Nucleus accumbens (tissue), 56 donors: ENCODE measurements at places on chromosomes 5 and 9.

- DNase-seq: peak; percentile 94
Observed at GRCh38 chr5:141040771-141041426, 10.3 kb upstream of the PCDHB1 start.

DNA sequence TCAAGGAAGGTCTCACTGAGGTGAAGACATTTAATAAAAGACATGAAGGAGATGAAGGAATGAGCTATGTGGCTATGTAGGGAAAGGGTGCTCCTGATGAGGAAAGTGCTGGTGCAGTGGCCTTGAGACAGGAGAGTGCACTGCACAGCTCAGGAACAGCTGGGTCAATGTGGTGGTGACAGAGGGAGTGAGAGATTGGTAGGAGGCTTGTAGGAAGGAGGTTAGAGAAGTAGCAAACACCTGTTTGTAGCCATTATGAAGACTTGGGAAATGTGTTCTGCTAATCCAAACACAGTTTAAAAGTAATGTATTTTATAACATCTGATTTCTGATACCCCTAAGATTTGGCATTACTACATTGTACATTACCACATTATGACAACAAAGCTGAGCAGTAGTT lies 115.1 kb upstream of the MTAP start:
- DNase-seq: no peak

- DNase-seq: no peak
Observed at GRCh38 chr9:5511476-5511875, 1.1 kb downstream of the PDCD1LG2 start.

- DNase-seq: no peak
Observed at GRCh38 chr9:107898761-107899160, 409.2 kb upstream of the KLF4 start.

DNA sequence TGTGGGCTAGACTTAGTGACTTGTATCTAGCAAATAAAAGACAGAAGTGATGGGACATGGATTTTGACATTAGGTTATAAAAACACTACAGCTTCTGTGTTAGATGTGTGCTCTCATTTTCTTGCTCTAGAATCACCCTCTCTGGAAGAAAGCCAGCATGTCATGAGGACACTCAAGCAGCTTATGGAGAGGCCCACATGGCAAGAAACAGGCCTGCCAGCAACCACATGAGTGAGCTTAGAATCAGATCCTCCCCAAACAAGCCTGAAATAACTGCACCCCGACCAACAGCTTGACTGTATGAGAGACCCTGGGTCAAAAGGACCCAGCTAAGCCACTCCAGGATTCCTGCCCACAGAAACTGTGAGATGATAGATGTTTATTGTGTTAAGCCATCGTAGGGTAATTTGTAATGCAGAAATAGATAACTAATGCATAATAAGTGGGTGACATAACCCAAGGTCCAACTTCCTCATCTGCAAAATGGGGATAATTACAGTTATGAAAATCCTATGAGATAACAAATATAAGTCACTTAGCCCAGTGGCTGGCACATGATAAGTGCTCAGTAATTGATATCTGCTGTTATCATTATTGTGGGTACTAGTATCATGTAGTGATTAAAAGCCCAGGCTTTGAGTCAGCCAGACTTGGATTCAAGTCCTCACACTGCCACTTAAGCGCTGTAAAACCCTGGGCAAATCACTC lies 86.5 kb downstream of the KLHL3 start:
- no peak for DNase-seq

DNA sequence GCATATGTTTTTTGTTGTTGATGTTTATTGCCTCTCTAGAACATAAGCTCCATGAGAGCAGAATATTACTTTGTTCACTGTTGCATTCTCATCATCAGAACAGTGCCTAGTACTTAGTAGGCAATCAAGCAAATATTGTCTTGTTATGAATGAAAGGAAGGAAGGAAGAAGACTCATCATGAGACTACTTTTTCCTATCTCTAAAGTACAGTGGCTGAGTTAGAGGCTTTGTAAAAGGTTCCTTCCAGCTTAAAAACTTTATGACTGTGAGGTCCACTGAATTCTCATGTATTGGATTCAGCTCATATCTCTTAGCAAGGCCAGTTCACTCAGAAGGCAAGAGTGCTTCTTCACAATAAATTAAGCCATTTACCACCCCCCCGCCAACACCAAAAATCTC lies 171.8 kb upstream of the NR3C1 start:
- DNase-seq: no peak

GRCh38 chr5:151550146-151550545 lies 41.0 kb downstream of the FAT2 start:
- no peak for DNase-seq

- DNase-seq: no peak
Observed at GRCh38 chr5:31598640-31599611, 40.0 kb upstream of the PDZD2 start.

DNA sequence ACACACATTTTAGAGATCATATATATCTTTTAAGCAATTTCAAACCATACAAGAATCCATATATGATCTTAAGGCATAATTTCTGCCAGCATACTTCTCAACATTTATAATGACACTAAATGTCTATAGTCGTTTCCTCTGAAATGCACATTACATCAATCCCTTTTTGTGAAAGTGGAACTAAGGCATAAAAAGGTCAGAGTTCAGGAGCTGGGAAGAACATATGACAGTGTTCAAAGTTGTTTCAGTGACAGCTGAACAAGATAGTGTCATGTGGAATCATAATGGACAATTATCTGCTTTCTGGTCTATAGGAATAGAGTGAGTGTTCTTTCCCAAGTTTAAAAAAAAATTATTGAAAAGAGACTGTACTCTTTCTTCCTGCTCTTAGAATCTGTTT lies 2.4 kb upstream of the MOB3B start:
- DNase-seq: no peak

DNA sequence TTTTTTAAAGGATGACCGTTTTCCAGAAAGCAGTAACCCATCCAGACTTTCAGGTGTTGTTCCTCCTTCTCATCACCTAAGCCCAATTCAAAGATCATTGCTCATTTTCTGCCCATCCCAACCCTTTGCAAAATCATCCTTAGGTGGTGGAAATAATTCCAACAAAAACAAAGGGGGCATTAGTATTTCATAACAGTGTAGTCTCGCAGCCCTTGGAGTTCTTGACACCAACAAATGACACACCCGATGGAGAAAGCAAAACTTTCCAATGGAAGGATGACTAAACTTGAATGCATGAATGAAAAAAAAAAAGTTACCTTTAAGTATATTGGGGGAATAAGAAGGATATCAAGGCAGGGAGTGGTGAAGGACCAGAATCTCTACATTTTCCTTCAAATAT lies 117.0 kb downstream of the PAPPA start:
- no peak for DNase-seq

GRCh38 chr5:115333164-115333563 lies 36.7 kb upstream of the CCDC112 start:
- no peak for DNase-seq

GRCh38 chr5:115398719-115399118 lies 102.3 kb upstream of the CCDC112 start:
- no peak for DNase-seq
